Esophagus muscularis mucosa (tissue), 4 donors: ENCODE measurements at places on chromosomes 16 and 17. TPM values are rescaled to one million over a fixed set of nuclear protein-coding genes. Genes with fewer than 3 reads are reported as not detected.

Gene HS3ST3A1
- total RNA-seq: 7.5 TPM

Gene EPOP
- 7.3 TPM for total RNA-seq

- no peaks in the 10 kb centered on the region for H3K4me1 ChIP-seq
- H3K36me3 ChIP-seq: peaks cover 29% of the 10 kb centered on the region
- H3K27me3 ChIP-seq: no peaks in the 10 kb centered on the region
- no peak overlapping the region for H3K27ac ChIP-seq
- H3K4me3 ChIP-seq: no peak overlapping the region
- no peak for DNase-seq
Measured at GRCh38 chr16:3646348-3646920, 8.1 kb upstream of the DNASE1 start.

GRCh38 chr17:65022751-65023700 is 33.5 kb downstream of the GNA13 start:
- no peak overlapping the region for H3K4me3 ChIP-seq
- no peaks in the 10 kb centered on the region for H3K27me3 ChIP-seq
- H3K36me3 ChIP-seq: no peaks in the 10 kb centered on the region
- H3K4me1 ChIP-seq: peaks cover 94% of the 10 kb centered on the region
- DNase-seq: no peak

DNA sequence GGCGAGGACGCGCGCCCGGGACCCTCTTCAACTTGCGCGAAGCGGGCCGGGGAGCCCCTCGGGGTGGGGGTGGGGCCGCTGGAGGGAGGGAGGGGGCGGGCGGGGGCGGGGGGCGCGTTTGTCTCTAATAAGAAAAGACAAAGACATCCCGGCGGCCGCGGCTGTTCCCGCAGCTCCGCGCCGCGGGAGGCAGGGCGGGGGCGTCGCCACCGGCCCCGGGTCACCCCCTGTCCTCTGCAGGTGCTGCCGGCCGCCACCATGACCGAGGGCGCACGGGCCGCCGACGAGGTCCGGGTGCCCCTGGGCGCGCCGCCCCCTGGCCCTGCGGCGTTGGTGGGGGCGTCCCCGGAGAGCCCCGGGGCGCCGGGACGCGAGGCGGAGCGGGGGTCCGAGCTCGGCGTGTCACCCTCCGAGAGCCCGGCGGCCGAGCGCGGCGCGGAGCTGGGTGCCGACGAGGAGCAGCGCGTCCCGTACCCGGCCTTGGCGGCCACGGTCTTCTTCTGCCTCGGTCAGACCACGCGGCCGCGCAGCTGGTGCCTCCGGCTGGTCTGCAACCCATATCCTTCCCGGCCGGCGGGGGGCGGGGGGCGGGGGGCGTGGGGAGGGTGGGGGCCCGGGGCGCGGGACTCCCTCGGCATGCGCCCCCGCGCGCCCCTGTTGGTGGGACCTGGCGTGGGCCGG is 714 bp downstream of the CACNA1H start:
- H3K27ac ChIP-seq: peak overlapping the region; percentile 98
- no peaks in the 10 kb centered on the region for H3K36me3 ChIP-seq
- peak overlapping the region; percentile 67 for H3K4me3 ChIP-seq
- H3K27me3 ChIP-seq: no peaks in the 10 kb centered on the region
- no peak for DNase-seq
